Activated T-cell treated with anti-CD3 and anti-CD28 coated beads, Interleukin-2, amount 50 U/mL, for 4 hours (primary cell): ENCODE measurements at places on chromosomes 16 and 17. TPM values are rescaled to one million over a fixed set of nuclear protein-coding genes. Genes with fewer than 3 reads are reported as not detected.
A peak's percentile ranks its signal among the peaks of the same experiment; 100 is the strongest.

Gene STAT5B
- total RNA-seq: 86.7 TPM

Gene FBXL16
- total RNA-seq: 4.8 TPM

DNA sequence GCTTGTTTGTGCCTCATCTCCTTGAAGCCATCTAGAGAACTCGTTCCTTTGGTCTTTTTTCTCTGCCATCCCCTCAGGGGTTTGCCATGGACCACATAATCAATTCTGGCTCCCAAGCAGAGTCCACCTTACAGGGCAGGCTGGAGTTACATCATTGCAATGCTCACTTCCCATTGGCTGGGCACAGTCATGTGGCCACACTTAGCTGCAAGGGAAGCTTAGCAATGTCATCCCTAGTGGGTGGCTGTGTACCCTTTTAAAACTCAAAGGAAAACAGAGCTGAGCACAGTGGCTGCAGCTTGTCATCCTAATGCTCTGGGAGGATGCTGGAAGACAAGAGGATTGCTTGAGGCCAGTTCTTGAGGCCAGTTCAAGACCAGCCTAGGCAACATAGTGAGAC lies 41.9 kb upstream of the POLR3E start:
- DNase-seq: no peak

- peak; percentile 57 for DNase-seq
Observed at GRCh38 chr17:50909765-50910605, 43.8 kb upstream of the TOB1 start.

DNA sequence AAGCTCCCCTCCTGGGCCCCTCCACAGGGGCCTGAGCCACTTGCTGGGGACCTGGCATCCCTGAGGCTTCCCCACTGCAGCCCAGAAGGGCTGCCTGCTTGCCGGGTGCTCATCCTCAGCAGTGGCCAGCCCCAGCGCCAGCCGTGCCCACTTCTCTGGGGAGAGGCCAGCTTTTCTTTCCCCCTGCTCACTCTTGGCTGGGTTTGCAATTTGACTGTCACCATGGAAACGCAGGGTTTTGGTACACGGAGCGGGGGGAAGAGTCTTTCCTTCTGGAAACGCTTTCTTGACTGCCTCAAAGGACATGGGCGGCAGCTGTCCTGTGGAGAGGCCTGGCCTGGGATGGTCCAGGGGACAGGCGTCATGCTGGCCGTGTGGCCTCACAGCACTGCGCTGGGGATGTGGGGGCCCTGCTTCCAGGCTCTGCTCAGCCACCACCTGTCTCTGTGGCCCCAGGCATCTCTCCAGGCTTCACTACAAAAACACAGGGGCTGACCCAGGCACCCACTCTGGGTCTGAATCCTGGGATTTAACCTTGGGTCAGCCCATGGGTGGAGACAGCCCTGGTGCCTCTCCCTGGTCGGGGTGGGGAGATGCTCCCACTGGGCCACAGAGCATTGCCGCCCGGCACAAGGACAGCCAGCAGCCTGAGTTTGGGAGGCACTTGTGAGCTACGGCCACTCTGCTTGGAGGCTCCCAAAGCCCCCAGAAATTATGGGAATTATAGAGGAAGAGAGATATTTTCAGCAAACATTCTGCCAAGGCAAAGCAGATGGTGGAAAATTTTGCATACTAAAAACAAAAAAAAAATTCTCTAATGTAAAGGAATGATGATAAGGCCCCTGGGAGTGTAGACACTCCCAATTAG lies 45.9 kb upstream of the DOC2B start:
- DNase-seq: no peak

DNA sequence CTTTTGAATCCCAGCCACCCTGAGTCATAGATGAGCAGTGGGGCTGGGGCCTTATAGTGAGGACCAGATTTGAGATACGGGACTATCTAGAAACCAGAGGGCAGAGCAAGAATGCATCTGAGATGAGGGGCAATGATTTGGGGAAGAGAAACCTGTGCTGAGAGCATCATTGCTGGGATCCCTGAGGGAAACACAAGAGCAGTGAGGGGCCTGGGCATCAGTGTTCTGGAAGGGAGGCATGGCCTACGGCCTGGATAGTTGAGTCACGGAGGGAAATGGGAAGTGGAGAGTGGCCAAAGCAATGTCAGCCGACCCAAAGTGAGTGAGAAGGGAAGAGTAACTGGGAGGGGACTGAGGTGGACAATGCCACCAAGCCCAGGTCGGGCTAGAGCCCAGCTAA lies 5.2 kb downstream of the CAMTA2 start:
- no peak for DNase-seq

DNA sequence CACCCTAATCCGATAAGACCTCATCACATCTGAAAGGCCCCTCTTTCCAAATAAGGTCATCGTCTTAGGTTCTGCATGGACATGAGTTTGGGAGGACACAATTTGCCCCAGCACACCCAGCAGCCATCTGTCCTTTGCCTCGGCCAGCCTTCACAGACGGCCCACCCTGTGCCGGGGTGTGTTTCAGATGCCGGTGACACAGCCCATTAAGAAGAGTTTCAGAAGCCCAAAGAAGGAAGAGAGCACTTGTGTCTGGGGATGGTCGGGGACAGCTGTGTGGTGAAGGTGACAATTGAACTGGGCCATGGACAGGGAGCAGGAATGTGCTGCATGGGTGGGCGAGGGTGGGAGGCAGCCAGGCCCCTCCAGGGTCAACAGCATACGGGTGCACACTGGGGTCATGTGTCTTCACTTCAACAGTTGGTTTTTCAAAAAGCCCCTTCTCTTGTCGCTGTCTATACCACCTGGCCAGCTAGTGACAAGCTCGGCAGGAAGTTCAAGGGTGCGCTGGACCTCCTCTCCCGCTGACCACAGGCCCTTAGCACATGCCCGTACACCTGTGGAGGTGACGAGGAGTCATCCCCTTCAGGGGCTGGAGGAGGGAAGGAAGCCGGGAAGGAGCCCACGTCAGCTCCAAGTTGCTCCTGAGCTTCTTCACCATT lies 183.1 kb downstream of the C16orf95 start:
- no peak for DNase-seq

DNA sequence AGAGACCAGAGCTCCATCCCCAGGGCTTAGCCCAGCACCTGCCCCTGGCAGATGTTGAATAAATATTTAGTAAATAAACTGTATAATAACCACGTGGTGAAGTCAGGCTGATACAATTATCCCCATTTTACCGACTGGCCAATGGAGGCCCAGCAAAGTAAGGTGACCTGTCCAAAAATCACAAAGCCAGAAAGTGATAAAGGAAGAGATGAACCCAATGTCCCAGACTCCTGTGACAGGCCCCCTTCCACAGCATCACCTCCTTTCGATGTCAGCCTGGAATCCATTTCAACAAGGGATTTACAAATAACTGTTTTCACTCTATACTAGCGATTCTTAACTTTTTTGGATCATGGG lies 5.5 kb downstream of the TVP23A start:
- DNase-seq: no peak

DNA sequence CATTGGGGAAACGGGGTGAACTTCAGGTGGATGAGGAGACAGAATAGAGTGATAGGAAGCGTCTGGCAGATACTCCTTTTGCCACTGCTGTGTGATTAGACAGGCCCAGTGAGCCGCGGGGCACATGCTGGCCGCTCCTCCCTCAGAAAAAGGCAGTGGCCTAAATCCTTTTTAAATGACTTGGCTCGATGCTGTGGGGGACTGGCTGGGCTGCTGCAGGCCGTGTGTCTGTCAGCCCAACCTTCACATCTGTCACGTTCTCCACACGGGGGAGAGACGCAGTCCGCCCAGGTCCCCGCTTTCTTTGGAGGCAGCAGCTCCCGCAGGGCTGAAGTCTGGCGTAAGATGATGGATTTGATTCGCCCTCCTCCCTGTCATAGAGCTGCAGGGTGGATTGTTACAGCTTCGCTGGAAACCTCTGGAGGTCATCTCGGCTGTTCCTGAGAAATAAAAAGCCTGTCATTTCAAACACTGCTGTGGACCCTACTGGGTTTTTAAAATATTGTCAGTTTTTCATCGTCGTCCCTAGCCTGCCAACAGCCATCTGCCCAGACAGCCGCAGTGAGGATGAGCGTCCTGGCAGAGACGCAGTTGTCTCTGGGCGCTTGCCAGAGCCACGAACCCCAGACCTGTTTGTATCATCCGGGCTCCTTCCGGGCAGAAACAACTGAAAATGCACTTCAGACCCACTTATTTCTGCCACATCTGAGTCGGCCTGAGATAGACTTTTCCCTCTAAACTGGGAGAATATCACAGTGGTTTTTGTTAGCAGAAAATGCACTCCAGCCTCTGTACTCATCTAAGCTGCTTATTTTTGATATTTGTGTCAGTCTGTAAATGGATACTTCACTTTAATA lies 7.0 kb upstream of the TMEM235 start:
- no peak for DNase-seq

- no peak for DNase-seq
Observed at GRCh38 chr16:81945665-81946064, 65.6 kb downstream of the SDR42E1 start.

Gene SPIRE2
- 0.21 TPM for total RNA-seq

DNA sequence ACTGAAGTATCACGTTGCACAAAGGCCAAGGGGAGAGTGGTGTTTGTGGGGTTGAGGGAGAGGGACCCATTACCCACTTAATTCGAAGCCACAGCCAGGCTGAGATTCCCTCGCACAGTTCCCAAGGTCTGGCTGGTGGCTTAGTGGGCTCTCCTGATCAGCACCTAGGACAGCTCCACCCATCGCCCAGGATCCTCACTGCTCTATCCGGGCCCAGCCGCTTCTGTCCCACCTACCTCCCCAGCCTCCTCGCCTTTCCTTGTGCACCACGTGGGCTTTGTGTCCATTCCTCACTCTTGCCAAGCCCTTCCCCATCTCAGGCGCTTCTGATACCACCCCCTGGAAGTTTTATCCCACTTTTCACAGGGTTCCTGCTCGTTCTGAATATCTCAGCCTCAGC lies 163.5 kb downstream of the CCT6B start:
- no peak for DNase-seq

- no peak for DNase-seq
Observed at GRCh38 chr16:84104231-84104630, 12.5 kb downstream of the MBTPS1 start.

DNA sequence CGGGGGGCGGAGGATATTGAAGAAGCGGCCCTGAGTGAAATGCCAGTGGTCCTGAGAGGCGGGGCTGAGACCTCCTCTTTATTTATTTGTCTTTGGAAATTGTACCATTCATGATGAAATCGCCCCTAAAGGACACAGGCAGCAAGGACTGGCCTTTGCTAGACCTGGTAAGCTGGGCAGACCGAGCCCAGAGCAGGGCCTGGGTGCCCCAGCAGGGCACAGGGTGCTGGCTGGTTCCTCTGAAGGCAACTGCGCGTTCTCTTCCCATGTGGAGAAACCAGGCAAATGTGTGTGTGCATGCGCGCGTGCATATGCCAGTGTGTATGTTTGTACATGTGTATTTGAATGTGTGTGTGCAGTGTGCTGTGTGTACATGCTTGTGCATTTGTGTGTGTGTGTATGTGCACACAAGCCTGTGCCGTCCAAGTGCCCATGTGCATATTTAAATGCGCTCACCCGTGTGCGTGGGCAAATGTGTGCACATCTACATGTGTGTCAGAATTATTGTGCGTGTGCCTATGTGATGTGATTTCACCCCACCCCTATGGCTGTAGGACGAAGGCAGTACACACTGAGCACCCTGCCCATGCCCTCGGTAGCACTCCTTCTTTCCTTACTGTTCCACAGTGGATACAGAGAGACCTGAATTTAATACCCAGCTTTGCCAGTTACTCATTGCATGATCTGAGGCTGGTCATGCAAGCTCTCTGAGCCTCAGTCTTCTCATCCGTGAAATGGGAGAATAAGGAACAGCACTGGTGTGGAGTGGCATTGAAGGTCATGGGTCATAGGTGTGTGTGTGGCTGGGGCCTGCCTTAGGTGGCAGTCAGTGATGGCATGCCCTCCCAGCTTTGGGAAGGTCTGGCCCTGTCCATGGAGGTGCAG lies 105.2 kb downstream of the CMIP start:
- DNase-seq: no peak

Gene DOC2A
- 0.49 TPM for total RNA-seq

Gene LMF1
- total RNA-seq: 9.3 TPM

Gene COX10
- 30.6 TPM for total RNA-seq

- DNase-seq: no peak
Observed at GRCh38 chr16:87376660-87377059, 6.9 kb downstream of the FBXO31 start.

- no peak for DNase-seq
Observed at GRCh38 chr17:81400154-81400977, 5.1 kb downstream of the BAHCC1 start.

DNA sequence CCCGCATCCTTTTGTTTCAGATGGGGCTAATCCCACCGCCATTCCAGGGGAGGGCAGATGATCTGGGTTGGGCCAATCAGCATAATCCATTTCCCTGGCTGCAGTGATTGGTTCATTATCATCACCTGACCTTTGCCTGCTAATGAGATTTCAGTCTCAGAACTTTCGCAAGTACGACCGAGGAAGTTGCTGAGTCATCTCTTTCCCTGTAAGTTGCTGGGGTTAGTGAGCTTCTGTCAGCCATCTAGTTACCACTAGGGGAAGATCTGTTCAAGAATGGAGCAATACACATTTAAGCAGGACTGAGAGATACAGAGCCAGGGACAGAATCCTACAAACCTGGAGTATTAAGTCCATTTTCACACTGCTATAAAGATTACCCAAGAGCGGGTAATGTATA lies 65.3 kb upstream of the NUDT7 start:
- DNase-seq: no peak

Gene SDK2
- total RNA-seq: 0.20 TPM

GRCh38 chr16:67104061-67104460 lies 5.7 kb upstream of the PHAF1 start:
- DNase-seq: no peak

DNA sequence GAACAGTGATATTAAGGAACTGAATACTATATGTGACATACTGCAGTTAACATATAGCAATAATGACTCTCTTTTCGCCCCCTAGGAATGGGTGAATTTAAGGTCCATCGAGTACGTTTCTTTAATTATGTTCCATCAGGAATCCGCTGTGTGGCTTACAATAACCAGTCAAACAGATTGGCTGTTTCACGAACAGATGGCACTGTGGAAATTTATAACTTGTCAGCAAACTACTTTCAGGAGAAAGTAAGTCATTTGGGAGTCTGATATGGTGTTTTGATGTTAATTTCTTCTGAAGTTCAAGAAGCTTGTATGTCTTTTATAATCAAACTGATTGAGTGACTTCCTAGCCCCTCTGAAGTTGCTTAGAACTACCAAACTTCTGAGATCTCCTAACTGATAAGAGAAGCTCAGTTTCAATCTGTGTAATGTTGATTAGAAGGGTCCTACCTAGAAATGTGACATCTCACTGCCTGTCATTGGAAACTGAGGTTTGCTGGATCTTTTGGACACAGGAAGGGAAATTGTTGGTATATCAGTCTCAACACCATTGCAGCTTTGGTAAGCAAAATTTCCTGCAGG lies 1.0 kb downstream of the UTP4 start:
- no peak for DNase-seq
